ENCODE measurements at places on chromosomes 5 and 9.

DNA sequence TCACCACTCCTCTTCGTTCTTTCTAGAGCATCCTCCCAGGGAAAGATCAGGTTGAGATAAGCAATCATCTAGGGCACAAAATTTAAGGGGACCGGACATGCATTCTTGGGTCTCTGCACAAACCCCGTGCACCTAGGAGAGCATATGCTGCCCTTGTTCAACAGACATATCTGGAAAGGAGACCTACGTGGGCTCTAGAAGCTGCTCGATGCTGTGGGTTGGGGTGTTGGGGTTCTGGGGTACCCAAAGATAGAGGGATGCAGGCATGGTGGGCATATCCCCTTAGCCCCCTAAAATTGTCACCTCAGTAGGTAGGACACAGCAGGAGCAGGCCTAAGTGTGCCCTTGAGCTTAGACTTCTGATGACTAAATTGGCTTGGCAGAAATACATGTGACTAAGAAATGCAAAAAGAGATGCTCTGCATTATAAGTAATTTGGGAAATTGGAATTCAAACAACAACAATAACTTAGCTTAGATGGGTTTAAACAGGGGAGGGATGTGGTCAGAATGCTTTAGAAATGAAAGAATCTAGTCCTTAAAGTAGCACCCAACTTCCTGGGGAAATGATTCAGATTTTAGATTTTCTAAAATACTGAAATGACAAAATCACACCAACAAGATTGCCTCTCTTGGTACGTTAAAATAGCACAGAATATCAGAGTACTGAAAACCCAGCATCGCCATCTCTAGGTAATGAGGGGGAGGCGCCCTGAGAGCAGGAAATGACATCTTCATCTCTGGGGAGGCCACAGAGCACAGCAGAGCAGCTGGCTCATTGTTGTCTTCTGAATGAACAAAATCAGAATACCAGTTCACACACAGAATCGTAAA lies 172.3 kb downstream of the GNA14 start:
- peak; percentile 23 for DNase-seq

- DNase-seq: no peak
These were observed 47.6 kb upstream of the DAP start for GRCh38 chr5:10808347-10809226.

GRCh38 chr9:784202-784601 lies 57.3 kb upstream of the DMRT1 start:
- DNase-seq: no peak

DNA sequence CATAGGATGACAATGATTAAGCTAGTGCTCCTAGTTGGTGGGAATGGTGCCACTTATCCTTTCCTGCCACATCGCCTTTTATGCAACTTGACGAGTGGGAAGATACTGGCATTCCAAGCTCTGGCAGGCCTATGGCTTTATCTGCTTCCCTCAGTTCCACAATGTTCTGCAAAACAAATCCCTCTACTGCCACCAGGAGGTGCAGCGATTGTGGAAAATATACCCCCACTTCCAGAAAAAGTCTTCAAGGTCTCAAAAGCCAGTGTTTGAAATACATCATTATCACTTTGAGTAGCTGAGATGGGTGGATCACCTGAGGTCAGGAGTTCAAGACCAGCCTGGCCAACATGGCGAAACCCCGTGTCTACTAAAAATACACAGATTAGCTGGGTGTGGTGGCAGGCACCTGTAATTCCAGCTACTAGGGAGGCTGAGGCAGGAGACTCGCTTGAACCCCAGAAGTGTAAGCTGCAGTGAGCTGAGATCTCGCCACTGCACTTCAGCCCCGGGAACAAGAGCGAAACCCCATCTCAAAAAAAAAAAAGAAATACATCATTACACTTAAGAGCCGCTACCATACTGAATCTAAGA lies 3.4 kb downstream of the CLINT1 start:
- no peak for DNase-seq

- DNase-seq: no peak
These were observed 103.2 kb downstream of the FSTL4 start for GRCh38 chr5:133508845-133509741.

Data from stimulated activated CD4-positive, alpha-beta T cell treated with anti-CD3 and anti-CD28 coated beads, Interleukin-4, amount 100 ng/mL, for 4 hours (primary cell).